CD4-positive, alpha-beta T cell treated with Interleukin-6 for 4 hours (primary cell): ENCODE measurements at places on chromosomes 5 and 9.

GRCh38 chr5:108257996-108258395, 123.9 kb downstream of the FBXL17 start:
- DNase-seq: no peak

- DNase-seq: no peak
Measured at GRCh38 chr9:78997296-78997695, 574.5 kb upstream of the TLE4 start.

DNA sequence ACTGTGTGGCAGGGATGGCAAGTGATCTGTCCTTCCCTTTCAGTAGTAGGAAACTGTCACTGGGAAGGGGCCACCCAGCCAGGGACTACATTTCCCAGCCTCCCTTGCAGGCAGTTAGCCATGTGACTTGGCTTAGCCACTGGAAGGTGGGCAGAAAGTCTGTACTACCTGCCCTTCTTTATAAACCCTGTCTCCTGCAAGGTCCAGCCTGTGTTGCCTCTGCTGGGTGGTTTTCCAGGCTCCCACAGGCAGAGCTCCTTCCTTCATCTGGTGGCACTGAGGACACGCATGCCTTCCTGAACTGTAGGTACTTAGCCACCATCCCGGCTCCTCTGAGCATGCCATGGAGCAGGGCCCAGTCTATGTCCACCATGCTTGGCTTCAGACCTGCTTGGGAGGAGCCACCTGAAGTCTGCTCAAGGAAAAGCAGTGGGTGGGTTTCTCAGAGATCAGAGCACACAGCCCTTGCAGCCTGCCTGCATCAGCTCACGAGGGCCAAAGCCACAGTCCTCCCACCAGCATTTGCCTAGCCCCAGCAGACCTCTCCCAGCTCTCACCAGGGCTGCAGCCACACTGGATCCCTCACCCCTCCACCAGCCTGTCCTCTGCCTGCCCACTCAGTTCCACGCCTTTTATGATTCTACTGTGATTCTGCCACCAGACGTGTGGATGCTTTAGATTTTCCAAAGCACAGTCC, 16.7 kb upstream of the SLC25A51 start:
- peak; percentile 10 for DNase-seq

DNA sequence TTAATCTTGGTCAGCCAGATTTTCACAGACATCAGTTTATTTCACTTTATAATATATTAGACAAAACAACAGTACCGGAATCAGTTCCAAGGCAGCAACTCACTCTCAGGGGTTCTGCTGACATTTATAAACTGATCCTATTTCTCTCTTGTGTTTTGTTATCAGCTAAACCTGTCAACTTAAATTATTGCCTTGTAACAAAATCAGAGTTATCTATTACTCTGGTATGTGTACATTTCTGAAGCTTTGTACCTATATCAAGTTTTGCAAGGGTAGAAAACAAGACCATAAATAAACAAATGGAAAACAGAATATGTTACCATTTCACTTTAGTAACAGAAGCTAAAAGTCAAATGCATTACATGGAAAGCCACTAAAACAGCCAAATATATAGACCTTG, 122.1 kb downstream of the SIL1 start:
- DNase-seq: no peak

DNA sequence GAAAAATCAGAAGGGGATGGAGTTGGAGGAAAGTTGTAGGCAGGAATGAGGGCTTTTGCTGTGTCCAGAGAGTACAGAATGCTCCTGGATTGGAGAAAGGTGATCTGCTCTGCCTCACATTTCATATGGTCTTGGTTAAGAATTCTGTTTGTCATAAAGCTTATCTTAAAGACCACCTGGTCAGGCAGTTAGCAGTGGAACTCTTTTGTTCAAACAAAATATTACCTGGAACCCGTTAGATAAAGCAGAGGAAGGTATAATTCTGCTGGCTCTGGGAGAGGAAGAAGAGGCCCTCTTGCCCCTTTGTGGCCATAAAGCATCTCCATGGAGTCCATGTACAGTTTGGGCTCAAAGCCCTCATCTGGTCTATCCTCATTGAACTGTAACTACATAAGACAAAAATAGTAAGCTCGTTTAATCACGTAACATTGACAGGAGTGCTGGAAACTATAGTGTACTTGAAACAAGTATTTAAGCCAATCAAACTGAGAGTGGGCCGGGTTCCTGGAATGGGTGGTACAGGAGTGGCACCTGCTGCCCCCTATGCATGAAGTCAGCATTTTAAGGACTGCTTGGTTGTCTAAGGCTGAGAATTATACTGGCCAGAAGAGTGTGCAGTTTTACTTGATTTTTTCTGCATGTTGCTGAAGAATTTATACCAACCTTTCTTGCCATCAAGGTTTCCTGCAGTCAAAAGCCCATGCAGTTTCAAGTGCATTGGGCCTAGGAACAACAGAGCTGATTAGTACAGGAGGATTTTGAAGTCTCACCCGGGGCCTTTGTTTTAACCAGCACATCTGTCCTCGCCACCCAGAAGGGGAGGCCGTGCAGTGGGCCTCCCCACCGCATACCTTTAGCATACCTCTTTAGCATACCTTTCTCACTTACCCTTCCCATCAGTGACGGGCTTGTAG, 39.9 kb downstream of the STXBP1 start:
- no peak for DNase-seq

DNA sequence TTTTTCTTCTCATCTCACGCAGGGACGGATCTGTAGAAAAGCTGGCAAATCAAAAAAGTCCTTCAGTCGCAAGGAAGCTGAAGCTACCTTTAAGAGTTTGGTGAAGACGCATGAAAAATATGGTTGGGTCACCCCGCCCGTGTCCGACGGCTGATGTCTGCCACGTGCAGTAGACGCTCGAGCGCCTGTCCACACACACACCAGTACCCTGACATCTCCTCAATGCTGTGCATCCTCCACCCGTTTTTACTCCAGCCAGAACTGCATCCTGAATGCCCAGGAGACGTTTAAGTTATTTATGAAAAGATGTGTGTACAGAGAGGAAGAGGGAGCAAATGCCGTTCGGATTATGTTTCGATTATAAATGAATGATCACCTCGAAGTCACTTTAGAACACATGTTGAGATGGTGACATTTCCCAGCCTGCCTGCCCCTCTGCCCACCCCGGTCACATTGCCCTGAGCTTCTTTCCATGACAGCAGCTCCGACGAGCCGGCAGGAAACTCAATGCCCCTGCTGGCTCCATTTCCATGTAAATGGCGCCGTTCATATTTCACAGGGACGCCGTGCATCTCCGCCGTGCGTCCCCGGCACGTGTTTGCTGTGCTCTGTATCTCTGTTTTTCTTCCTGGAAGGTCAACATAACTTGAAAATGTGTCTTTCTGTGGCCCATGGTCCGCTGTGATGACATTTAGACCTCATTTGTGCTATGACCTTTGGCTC, 42.7 kb downstream of the UBE2QL1 start:
- DNase-seq: no peak

GRCh38 chr5:74822288-74822687, 43.9 kb downstream of the FAM169A start:
- no peak for DNase-seq

- DNase-seq: no peak
Measured at GRCh38 chr9:86645303-86645702, 291.1 kb upstream of the TUT7 start.

DNA sequence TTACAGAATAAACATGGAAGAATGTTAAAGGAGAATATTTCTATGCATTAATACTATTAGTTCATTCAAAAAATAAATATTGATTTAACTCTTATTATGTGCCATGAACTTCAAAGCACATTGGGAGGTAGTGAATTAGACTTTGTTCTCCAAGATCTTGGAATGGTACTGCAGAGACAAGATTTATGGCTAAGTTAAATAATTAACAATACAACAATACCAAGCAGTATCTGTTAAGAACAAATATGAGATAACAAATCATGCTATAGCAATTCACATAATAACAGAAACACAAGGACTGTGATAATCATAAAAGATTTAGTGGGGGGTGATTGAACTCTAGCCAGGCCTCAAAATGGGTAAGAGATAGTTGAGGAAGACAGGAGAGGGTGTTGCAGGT, 11.6 kb downstream of the NMUR2 start:
- no peak for DNase-seq

GRCh38 chr5:98933445-98934072, 4.8 kb upstream of the CHD1 start:
- DNase-seq: peak; percentile 43

- DNase-seq: no peak
Measured at GRCh38 chr5:177183142-177183541, 49.6 kb downstream of the NSD1 start.

DNA sequence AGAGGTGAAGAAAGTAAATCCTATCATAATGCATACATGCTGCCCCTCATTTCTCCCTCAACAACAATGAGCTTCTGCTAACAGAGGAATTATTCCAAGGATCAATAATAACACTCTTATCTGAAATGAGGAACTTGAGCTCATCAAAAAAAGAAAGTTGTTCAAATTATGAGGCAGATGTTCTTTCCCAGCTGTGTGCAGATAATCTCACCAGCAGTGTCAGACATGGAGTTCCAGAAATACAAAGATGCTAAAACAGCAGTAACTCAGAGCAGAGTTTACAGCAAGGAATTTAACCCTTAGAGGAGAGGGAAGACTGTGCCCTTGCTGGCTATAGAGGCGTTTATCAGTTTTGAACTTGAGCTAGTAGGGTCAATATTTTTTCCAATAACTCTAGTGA, 153.1 kb downstream of the TRIM36 start:
- DNase-seq: no peak

GRCh38 chr5:107567901-107568671, 102.7 kb downstream of the EFNA5 start:
- no peak for DNase-seq

DNA sequence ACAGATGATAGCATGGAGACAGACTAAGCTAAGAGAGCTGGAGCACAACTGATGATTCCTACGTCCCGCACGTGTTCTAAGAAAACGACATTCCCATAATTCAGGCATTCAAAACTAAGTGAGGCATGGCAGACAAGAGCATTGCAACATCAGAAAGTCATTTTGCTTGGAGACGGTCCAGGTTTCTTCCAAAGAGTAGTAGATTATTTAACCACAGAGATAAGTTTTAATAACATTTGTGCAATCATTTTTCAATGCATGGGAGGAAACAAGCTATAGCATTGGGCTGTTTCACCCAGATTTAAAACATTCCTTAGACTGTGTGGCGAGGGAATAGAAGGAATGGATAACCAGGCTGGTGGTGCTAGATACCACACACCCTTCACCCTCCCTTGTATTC, 117.2 kb downstream of the APBA1 start:
- no peak for DNase-seq

- DNase-seq: no peak
Measured at GRCh38 chr5:152187668-152188067, 217.4 kb downstream of the NMUR2 start.

GRCh38 chr9:124879226-124879625, 17.3 kb downstream of the ARPC5L start:
- no peak for DNase-seq

GRCh38 chr5:43192558-43193180, 644 bp downstream of the NIM1K start:
- DNase-seq: peak; percentile 7

GRCh38 chr5:120258123-120258522, 206.0 kb upstream of the PRR16 start:
- DNase-seq: no peak

- DNase-seq: no peak
Measured at GRCh38 chr9:112078432-112078831, 96.7 kb downstream of the SUSD1 start.

GRCh38 chr9:129665814-129666520, 520 bp downstream of the PRRX2 start:
- DNase-seq: no peak

- no peak for DNase-seq
Measured at GRCh38 chr5:75042522-75042921, 9.8 kb downstream of the GCNT4 start.

DNA sequence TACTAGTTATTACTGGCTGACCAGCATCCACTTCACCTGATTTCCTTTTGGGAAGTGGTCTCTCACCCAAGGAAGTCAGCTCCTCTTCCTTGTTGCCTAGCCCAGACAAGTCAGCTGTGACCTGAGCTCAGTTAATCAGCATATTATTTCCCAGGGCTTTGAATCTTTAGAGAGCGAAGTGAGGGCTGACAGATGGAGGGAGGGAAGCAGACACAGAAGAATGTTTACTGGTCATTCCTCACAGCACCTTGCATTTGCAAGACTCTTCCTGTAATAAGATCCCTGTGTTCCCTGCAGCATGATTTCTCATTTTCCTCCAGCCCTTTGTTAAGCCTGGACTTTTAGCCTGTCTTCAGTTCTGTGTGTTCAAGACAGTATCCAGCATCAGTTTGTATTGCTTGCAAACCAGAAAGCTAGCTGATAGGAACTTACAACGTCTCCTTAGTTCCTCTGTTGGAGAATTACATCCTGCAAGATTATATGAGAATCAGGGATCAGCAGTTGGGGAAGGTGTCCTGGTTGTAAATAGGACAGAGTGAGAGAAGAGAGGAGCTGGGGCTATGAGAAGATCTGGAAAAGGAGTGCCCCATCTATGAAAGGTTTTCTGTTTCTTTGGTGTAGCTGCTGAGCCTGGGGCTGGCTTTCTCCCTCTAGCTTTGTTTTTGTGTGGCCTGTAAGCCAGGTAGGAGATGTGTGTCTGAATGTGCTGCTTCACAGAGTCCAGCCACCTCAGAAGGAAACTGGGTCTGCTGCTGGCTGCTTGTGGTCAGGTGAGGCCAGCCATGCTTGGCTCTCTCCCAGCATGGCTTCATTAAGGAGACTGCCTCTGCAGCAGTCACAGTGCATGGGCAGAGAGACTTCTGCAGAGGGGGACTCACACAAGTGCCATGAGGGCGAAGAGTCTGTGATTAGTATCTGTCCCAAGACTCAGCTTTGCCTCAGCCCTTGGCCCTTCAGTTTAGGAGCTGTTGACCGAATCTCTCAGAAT, 50.3 kb downstream of the MAN2A1 start:
- DNase-seq: no peak

DNA sequence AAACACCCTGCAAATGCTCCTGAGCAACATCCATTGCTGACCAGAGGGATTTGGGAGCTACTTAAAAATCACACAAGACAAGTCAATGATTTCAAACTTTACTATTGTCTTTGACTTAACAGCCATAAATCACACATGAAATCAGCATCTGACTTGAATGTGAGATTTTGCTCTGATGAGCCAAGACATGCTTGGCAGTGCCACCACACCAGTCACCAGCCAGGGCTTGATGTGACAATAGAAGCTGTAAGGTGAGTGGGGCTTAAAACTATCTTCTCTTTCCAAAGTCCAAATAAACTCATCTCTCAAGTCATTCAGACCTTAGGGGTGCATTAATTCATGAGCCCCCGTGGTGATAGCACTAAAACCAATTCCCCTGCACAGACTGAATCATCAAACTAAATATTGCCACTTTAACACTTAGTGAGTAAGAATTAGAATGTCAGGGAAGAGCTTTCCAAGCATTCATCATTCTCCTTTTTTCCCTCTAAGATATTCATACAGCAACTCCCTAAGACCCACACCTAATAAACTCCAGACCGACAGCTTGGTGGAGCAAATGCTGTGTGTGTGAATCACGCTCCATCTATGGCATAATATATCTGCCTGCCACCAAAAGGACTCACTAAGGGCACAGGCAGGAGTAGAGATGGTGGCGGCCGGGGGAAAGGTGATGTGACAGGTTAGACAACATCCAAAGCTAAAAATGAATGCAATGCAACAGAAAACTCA, 119.4 kb downstream of the SPOCK1 start:
- no peak for DNase-seq
